ENCODE measurements at places on chromosomes 7 and 10.
A peak's percentile ranks its signal among the peaks of the same experiment; 100 is the strongest.

DNA sequence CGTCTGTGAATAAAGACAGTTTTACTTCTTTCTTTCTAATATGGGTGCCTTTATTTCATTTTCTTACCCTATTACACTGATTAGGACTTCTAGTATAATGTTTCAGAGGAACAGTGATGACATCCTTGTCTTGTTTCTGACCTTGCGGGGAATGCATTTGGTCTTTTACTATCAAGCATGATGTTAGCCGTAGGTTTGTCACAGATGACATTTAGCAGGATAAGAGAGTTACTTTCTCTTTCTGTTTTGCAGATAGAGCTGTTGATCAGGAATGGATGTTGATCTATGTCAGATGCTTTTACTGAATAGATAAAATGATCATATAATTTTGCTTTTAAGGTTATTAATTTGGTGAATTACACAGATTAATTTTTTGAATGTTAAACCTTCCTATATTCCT, 6.6 kb upstream of the IGFBP3 start:
- DNase-seq, result no peak

DNA sequence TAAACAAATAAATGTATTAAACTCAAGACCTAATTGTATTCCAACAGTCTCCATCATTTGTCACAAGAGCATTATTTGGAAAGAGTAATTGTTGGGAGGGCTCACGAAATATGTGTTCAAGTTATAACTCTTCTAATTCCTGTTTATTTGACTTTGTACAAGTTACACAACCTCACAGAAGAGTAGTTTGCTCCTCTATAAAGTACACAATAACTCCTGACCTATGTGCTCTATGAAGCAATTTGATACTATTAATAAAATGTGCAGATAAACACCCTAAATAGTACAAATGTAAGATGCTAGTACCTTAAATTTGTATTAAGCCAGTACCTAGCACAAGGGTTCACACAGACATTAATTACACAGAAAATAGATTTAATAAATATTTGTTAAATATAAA, 285.8 kb downstream of the LRRTM3 start:
- no peak for DNase-seq

GRCh38 chr7:111012149-111012548, 78.8 kb upstream of the LRRN3 start:
- DNase-seq, result no peak

GRCh38 chr10:69061305-69062161, 26.4 kb upstream of the SRGN start:
- DNase-seq, result peak; percentile 44

- no peak for DNase-seq
Observed at GRCh38 chr10:77633376-77633775, 4.2 kb downstream of the KCNMA1 start.

- no peak for DNase-seq
Observed at GRCh38 chr10:75646218-75646915, 214.9 kb downstream of the LRMDA start.
